ENCODE measurements at places on chromosomes 11 and 22.

- no peak for DNase-seq
Measured at GRCh38 chr11:57619331-57619730, 21.8 kb downstream of the SERPING1 start.

- no peak for DNase-seq
Measured at GRCh38 chr11:14111496-14111895, 149.0 kb downstream of the SPON1 start.

- no peak for DNase-seq
Measured at GRCh38 chr22:23404689-23405365, 175.3 kb downstream of the IGLL1 start.

GRCh38 chr22:29148036-29148435, 57.7 kb upstream of the EMID1 start:
- no peak for DNase-seq

- DNase-seq = no peak
Measured at GRCh38 chr11:34275486-34275885, 82.3 kb downstream of the ABTB2 start.

DNA sequence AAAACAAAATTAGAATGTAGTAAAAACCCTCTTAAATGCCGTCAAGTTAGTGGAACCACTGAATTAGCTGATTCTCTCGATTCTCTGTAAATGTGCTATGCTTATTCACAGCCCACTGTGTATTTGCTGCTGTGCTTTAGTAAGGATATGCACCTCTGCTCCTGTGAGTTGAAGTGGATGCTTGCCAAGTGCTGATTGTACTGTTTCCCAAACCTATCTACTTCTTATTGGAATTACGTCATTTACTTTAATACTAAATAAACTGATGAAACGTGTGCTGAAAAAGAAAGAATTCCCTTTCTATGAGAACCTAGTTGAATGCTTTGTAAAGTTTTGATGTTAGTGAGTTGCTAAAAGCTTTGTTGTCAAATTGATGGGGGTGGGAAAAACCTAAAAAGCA, 158.4 kb downstream of the LRRC4C start:
- no peak for DNase-seq

DNA sequence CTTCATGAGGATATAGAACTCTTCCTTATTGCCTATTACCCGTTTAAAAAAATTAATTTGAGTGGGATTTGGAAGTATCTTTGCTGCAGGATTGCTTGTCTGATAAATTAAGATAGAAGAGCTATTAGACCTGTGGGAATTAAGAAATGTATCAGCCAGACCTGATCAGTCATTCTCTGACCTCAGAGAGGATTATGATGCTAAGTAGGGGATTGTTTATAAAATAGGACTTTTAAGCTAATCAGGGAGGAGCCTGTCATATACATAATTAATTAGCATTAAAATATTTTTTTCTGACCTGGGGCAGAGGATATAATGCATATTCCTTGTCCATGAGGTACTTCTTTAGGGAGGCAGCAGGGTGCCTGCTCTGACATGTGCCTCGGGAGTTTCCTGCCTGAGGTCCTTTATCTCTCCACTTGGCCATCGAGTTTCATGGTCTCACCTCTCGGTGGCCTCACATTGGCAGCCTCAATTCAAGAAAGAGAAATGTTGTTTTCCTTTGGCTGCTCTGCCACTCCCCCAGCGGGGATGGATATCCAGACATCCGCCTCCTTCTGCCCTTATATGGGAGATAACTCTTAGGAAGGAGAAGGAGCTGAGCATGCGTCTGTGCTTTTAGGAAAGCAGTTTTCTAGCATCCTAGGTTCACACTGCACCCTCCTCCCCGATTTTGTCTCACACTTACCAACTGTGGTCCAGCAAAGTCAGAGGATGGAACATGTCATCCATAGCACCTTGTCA, 41.1 kb downstream of the DIXDC1 start:
- no peak for DNase-seq

DNA sequence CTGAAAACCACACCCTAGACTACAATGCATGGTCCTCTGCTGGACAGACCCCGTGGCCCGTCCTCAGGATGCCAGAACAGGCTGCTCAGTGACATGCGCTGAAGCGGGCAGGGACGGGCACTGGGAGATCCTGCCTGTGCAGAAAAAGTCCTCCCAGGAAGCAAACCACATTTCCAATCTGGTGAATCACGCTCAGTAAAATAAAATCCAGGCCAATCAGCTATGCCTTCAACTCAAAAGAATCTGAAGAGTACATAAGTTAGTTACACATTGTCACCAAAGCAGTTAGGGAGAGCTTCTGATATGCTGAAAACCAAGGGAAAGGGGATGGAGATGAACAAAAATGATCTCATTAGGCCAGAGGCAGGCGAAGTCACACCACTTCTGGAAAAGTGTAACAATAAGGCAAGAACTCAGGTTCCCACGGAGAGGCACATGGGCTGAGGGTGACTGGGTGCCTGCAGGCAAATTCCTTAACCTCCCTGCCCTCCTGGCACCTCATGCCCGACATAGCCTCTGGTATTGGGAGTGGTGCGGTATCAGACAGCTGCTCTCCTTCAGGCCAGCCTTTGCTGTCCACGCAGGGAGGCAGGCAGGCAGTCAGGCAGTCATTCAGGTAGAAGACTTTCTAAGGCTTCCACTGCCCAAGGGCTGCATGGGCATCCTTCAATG, 66.4 kb downstream of the APOL5 start:
- DNase-seq = no peak

- no peak for DNase-seq
Measured at GRCh38 chr22:17917490-17917983, 106.8 kb downstream of the MICAL3 start.

DNA sequence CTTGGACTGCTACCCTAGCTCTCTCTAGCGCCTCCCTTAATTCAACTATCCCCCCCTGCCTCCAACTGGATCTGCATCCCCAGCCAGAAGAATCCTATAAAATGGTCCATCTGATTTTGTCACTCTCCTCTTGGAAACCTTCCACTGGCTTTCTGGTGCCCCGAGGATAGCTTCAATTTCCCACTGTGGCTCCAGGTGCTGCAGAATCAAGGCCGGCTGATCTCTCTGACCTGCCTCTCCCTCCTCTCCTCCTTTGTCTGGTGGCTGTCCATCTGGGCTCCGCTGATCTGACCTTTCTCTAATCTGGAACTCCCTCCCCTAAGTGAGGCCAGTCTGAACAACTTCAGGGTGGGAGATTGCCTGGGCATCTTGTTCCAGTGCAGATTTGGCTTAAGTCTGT, 6.1 kb upstream of the GRK3 start:
- no peak for DNase-seq

DNA sequence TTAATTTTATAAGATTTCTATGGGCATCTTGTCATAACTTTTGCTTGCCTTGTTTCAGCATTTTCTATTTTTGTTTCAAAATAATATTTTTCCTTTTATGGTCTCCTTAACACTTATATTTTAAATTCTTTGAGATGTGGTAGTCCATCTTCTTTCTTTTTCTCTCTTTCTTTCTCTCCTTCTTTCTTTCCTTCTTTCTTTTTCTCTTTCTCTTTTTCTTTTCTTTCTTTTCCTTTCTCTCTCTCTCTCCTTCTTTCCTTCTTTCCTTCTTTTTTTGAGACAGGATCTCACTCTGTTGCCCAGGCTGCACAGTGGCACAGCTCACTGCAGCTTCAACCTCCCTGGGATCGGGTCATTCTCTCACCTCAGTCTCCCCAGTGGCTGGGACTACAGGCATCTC, 36.1 kb upstream of the OR10G7 start:
- no peak for DNase-seq

GRCh38 chr11:81857386-81857785, 876.3 kb downstream of the FAM181B start:
- no peak for DNase-seq

DNA sequence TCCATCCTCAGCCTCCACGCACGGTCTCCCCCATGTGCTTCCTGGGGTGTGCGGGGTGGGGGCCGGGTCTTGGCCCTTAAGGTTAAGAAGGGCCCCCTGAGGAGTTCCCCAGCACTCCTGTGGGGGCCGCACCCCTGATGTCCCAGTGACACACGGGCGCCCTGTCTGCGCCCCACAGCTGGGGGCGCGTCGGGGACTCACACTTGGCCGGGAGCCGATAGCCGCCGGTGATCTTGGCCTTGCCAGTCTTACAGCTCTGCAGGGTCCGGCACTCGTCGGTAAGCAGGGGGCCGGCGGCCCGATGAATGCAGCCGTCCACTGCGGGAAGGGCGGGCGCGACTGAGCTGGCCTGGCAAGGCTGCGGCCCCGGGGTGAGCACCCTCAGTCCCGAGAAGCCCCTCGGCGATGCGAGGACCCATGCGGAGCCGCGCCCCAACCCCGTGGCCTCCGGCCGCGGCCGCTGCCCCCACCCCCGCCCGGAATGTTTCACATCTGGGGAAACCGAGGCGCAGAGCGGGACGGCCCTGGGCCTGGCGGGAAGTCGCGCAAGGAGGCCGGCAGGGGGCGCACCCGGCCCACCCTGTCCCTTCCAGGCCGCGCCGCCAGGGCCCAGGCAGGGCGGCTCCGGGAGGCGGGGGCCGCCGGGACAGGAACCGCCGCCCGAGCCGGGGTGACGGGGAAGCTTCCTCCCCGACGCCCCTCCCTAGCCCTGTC, 13.9 kb downstream of the OTUB1 start:
- peak; percentile 80 for DNase-seq

DNA sequence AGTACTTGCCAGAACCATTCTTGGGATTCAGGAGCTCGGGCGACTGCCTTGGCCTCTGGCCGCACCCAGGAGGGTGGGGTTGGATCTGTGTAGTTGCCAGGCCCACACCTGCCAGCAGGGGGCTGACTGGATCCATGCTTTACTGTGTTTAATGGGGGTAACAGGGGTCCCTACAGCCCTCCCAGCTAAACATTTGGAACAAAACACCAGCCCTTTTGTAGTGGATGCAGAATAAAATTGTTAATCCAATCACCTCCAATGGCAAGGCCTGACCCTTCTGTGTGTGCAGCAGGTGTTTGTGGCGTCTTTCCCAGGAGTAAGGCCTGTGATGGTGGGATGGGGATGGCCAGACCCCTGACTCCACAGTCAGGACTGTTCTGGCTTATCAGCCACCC, 22.5 kb downstream of the SUN2 start:
- peak; percentile 69 for DNase-seq

DNA sequence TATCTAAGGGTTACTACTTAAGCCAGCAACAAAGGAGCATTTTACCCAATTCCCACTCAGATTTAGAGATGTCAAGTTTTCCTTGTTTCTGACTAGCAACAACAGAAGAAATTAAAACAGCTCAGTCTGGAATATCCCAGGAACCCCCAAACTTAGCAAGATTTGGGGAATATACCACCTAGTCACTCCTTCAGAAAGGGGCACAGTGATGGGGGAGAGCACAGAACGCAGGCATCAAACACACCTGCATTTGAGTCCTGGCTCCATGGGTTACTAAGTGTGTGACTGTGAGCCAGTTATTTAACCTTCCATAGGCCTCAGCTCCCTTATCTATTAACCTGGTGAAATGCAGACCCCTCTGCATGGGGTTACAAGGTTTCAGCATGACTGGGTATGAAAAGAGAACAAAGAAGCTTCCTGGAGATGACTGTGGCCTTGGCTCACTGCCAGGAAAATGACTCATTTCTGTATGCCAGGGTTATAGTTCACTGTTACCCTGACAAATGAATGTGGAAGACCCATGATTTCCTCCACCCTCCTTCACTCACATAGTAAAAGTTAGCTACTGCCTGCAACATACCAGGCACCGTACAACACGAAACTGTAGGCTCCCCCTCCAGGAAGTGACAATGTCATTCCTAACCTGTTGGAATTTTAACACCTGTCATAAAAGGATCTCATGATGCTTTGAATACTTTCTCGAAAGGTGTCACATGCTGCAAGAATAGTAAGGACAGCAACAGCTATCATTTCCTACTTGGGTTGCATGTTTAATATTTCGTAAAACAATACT, 79.6 kb downstream of the ME3 start:
- peak; percentile 34 for DNase-seq

- no peak for DNase-seq
Measured at GRCh38 chr11:15754221-15754620, 602.1 kb downstream of the SOX6 start.

- no peak for DNase-seq
Measured at GRCh38 chr11:829176-829846, 1.6 kb downstream of the CRACR2B start.

DNA sequence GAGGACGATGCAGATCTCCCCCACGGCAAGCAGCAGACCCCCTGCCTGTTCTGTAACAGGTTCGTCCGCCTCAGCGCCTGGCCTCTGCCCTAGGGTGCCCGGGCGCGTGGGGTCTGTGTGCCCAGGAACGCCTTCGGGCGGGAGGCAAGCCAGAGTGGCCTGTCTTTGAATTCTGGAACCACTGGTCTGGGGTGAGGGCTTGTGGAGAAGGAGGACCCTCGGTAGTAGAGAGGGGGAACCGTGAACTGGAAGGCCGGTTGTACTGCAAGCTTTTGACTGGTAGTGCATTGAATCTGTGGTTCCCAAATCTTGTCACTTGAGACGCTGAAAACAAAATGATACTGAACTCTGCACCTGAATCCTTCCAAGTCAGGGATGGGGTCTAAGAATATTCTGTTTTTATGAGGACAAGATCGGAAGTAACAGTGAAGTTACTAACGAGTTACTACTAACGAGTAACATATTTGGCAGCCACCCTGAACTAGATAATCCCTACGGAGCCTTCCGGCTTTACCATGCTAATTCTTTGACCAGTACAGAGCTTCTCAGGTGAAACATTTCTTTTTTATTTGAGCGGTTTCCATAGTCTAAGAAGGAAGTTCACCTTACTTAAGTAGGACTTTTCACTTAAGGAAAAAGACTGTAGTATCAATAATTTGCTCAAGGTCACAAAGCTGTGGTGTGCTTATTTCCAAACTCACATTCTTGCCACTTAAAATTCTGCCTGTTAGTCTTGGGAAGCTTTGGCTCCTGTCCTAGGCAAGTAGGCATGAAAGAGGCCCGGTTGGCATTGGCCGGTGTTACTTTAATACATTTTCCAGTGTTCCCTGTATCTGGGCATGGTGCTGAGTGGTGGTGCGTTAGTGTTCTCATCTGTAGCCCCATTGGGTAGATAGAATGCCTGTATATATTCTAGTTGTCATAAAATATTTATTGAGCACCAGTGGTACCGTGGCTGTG, 860 bp downstream of the PRMT3 start:
- DNase-seq = no peak

DNA sequence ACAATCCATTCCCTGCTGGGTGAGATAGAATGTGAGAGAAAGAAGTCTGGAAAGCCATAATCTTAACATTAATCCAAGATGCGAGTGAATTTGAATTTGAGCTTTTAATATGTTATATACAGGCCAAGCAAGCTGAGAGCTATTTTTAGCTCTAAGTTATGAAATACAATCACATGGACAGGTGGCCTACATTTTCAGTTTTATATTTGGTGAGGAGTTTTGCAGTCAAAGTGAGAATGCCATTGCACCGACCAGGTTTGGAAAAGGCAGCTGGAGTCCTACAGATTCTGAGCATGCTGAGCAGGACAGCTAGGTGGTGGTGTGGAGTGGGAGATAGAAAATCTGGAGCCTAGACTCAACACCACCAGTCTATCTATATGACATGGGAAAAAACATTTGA, 12.0 kb downstream of the OR5B21 start:
- no peak for DNase-seq

- no peak for DNase-seq
Measured at GRCh38 chr11:105148241-105148640, 8.7 kb upstream of the CARD18 start.

DNA sequence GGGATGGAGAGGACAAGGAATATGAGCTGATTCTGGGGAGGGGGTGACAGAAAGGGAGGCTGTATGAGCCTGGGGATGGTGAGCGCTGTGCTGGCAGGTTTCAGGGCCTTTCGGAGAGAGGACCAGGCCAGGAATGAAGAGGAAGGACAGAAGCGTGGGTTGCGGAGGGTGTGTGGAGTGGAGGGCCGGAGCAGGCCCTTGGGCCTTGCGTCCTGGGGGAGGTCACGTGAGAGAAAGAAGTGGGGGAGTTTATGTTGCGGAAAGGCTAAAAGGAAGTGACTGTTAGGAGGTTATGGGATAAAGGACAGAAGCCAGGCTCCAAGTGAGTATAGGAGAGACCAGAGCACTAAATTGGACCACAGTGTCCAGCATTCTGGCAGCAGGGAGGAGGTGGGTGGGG, 17.5 kb downstream of the BCR start:
- DNase-seq = no peak

Data from activated T-cell treated with anti-CD3 and anti-CD28 coated beads, Interleukin-2, amount 50 U/mL, for 1 hour (primary cell).